Fibroblast of gingiva (primary cell): ENCODE measurements at places on chromosomes 4 and X.

GRCh38 chr4:92825256-92825655, 521.5 kb downstream of the GRID2 start:
- DNase-seq = no peak

DNA sequence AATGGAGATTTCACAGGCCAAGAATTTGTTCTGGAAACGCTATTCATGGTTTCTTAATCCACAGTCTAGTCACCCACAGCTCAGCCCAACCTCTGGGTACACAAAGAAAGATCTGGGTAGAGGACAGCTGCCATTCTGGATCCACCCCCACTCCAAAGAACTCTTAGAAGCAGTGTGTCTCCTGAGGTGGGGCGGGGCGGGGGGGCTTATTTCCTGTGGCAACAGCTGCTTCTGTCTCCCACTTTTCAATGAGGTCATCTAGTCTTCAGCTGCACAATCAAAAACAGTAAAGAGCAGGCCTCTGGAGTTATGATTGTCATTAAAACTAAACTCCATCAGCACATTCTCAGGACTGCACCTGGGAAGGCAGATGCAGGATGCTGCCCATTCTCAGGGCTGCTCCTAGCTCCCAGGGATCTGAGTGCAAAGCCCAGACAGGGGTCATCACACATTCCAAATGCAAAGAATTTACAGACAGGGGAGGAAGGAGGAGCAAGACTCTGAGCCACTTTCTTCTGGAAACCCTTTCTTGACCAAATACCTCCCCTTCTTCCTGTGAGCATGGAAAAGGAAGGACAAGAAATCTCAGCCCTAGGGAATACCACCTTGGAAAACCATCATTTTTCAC, 207.3 kb downstream of the HS6ST2 start:
- DNase-seq = no peak

GRCh38 chr4:180525523-180526077, 1717.6 kb upstream of the TENM3 start:
- no peak for DNase-seq

- no peak for DNase-seq
Observed at GRCh38 chr4:8359193-8359592, 81.3 kb downstream of the ACOX3 start.

DNA sequence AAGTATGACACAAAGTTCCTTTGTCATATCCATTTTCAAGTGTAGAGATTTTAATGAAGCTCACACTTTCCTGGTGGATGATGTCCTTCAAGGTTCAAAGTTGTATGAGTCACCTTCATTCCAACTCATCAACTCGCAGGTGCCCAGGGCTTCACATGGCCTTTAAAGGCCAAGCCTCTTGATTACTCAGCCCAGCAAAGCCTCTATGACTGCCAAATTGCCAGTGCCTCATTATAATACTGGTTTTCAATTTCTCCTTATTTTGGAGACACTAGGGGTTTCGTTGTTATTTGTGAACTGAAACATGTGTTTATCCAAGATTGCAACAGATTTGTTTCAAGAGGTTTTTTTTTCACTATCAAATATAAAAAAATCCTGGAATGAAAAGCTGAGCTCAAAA, 45.9 kb upstream of the PPP3CA start:
- DNase-seq = peak; percentile 86

- no peak for DNase-seq
Observed at GRCh38 chrX:2445662-2446623, 54.8 kb downstream of the DHRSX start.

DNA sequence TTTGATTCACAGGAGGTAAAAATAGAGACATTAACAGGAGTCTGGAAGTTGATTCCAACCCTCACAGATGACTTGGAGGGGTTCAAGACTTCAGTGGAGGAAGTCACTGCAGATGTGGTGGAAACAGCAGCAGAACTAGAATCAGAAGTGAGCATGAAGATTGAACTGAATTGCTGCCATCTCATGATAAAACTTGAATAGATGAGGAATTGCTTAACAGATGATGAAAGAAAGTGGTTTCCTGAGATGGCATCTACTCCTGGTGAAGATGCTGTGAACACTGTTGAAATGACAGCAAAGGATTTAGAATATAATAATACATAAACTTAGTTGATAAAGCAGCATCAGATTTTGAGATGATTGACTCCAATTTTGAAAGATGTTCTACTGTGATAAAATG, 76.5 kb downstream of the RELL1 start:
- DNase-seq = no peak

GRCh38 chrX:101452056-101452455, 33.2 kb upstream of the ARMCX4 start:
- DNase-seq = no peak

DNA sequence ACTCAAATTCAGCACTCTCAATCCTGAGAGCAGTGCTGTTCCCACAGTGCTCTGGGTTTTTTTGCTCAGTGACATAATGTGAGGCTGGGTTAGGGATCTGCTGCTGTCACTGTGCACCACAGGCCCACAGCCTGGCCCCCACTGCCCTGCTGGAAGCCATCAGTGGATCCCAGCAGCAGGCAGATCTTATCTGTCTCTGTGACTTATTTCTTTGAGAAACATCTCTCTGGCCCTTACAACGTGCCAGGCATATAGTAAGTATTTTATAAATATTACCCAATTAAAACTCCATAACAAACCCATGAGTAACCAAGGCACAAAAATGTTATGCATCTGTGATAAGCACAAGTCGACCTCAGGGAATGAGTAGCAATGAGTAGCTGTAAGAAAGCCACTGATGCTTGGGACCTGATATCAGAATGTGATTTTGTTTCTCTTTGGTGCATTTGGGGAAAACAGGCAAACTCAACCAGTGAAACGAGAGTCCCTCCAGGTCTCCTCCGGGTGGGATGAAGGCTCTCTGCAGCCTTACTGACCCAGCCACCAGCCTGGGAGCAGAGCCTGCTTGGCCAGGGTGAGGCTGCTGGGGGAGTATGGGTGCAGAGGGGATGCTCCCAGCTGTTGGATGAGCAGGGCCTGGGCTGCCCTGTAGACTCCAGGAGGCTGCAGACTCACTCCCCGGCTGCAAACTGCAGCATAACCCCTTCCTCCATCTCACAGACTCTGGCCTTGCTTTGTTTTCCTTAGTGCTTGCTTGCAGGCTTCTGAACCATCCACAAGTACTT, 172.7 kb upstream of the LNX1 start:
- peak; percentile 56 for DNase-seq

DNA sequence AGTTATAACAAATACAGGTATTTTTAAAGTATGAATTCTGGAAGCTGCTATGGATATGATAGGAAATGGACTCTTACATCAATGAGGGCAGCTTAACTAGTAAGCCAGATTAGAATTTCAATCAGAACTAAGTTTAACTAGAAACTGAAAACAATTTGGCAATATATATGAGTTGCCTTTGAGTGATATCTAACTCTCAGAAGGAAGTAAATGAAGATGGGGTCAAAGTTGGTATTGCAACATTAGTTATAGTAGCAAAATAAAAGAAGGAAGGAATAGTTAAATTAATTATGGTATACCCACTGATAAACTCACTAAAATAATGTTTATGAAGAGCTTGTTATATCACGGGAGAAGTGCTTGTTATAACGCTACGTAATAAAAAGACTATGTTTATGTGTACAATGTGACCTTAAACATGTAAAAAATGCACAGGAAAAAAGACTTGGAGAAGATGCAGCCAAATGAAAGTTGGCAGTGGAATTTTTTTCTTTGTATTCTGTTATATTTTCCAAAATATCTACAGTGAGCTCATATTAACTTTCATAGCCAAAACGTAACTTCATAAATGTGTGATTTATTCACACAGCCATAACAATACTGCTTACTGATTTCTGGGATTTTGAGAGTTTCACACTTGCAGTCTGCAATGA, 34.5 kb downstream of the PHKA2 start:
- DNase-seq = no peak

DNA sequence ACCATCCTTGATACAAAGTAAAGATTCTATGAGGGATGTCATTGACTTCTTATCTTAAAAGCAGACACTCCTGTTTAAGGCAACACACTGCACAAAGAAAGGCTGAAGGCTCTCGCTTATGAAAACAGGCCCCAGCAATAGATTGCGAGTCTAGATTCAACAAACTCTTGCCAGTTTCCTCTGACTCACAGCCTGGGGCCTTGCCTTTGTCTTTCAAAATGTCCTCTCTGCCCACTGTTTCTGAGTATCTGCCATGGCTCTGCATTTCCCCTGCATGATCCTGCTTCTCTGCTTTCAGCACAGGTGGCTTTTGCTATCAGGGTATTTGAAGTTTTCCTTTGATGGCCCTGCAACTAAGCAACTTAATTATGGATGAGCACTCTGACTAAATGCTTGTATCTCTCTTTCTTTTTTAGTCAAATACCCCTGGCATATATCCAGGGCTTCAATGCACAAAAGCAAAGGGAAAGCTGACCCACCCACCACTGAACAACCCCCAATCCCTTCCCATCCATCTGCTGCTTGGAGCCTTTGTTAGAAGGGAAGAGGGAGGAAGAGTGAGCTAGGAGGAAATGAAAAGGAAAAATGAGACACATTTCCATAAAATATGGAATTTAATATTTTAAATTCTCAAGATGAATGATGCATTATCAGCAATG, 32.2 kb downstream of the NDP start:
- peak; percentile 45 for DNase-seq

GRCh38 chr4:7042503-7043283, 479 bp upstream of the TADA2B start:
- peak; percentile 98 for DNase-seq

GRCh38 chr4:5881340-5881739, 11.5 kb downstream of the CRMP1 start:
- DNase-seq = no peak
